Activated gamma-delta T cell (primary cell): ENCODE measurements at places on chromosomes 11 and 22.

- DNase-seq: no peak
Observed at GRCh38 chr11:78459738-78460137, 42.1 kb upstream of the GAB2 start.

- DNase-seq: no peak
Observed at GRCh38 chr11:58097437-58097836, 27.9 kb downstream of the OR9I1 start.

DNA sequence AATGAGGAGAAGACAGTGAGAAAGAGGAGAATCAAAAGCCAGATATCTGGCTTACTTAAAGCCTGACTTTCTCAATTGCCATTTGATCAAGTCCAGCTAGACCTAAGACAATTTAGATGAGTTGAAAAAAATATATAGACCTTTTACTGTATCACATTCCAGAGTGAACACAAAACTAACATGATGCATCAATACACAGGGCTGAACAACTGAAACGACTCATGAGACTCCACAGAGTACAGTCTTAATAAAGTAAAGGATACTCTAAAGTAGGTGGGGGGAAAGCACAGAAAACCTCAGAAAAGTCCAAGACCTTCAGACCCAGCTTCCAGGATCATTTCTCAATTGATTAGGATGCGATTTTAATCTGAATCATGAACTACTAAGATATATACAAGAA is 95.3 kb upstream of the OR9G4 start:
- no peak for DNase-seq

DNA sequence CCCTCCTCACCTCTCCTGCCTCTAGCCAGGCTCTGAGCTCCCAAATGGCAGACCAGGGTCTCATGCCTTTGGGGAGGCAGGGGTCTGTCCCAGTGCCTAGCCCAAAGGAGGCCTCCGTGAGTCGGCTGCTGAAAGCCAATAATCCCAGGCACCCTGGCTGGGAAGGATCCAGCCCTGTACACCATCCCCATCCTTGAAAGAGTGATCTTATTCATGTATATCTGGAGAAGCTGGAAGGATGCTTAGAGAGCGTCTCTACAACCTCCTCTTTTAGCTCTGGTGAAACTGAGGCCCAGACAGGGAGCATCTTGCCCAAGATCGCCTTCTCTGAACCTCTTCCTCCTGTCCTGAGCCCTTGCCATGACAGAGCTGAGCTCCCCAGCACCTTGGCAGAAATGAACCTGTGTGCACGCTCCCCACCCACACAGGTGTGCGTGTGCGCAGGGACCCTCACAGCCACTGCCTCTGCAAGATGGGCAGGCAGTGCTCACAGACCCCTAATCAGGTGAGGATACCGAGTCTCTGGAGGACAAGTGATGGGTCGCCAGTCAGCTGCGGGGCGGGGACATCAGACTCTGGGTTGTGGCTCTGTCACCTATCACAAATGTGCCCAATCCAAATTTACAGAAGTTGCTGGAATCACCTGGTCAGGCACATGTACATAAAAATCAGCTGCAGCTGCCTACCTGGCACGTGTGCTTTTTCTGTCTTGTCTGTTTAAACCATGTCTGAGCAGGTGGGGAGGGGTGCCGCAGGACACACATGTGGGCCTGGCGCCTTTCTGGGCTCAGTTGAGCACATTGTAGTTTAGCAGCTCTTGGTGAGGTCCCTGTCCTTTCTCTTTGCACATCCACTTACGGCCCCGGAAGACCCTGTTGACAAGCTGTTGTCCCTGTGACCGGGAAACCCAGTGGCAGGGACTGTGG is 49.3 kb upstream of the WNT7B start:
- DNase-seq: no peak

GRCh38 chr11:61369372-61370348 is 7.5 kb downstream of the TMEM138 start:
- DNase-seq: no peak

DNA sequence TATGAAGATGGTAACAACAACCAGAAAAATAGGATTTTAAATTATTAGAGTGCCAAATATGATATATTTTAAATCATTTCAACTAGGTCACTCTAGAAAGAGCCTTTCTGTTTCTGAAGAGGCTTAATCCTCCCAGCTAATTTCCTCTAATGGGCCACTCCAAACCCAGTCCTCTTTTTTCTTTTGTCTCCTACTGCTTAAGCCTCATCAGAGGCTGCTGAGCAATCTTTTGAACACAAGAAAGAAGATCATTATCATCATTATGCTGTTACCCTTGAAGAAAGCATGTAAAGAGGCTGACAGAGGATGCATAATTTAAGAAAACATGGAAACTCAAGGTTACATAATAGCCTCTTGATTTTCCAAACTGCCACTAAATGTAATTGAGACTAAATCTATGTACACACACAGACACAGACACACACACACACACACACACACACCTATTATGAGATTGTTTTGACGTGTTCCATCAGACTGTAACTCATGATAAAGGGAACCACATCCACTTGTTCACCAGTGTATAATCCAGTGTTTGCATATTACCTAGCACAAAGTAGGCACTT is 519.6 kb downstream of the METTL15 start:
- DNase-seq: no peak

DNA sequence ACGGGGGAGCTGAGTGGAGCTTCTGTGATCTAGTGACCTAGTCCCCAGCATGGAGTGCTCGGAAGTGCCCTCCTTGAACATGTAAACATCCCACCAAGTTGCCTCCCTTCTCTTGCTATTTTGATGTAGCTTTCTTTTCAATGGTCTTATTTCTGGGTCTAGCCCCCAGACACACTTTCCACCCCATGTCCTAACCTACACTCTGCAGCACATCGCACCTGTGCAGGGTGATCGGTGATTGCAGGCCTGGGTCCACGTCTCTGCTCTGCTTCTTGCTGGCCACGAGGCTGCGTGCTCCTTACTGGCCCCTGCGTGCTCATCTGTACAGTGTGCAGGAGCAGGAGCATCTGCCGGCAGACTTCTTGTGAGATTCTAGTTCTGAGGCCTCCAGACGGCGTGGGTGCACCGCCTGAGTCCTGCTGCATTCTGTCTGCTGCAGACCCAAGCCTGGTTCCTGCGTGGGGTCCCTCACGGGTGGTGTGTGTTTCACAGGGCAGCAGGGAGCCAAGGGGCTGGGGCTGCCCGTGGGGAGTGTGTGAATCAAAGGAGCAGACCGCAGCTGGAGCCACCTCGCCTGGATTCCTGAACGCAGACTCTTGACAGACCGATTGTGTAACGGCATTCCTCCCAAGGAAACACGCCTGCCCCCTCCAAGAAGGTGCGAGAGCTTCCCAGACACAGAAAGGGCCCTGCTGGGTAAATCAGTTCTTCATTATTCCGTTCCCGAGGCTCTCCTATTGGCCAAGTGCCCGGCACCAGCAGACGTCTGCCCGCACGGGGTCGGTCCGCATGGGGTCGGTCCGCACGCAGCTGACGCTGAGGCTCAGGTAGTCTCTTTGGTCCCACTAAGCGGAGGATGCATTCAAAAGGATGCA is 44.4 kb upstream of the MYEOV start:
- no peak for DNase-seq

DNA sequence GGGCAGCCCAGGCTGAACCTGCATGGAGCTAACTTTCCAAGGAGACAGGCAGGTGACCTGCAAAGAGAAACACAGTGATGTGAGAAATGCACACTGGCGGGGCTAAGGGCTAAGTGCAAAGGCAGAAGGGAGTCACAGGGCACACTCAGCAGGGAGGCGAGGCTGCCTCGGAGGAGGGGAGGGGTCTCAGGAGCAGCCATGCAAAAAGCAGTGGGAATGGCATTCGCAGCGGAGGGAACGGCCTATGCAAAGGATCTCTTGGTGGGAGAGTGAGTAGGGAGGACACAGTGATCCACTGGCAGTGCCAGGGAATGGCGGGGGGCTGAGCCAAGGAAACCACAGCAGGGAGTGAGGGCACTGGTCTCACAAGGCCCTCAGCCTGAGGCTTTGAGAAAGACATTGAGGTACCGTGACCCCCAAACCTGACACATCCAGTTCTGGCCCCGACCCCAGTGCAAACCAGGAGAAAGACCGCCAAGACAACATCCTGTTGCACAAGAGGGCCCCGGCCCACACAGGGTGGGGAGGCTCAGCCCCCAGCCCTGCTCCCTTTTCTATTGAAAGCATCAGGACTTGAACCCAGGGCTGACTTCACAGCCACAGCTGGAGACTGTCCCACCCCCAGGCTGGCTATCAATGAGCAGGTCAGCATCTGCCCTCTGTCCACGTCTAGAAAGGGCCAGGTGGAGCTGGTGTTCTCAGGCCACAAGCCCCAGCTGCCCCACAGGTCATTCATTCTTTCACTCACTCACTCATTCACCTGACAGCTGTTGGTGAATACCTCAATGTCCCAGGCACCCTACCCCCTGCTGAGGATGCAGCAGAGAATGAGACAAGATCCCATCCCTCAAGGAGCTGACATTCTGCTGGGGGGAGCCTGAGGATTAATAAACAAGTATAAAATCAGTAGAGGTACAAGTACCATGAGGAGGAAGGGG is 50.7 kb downstream of the IGLL1 start:
- DNase-seq: no peak

DNA sequence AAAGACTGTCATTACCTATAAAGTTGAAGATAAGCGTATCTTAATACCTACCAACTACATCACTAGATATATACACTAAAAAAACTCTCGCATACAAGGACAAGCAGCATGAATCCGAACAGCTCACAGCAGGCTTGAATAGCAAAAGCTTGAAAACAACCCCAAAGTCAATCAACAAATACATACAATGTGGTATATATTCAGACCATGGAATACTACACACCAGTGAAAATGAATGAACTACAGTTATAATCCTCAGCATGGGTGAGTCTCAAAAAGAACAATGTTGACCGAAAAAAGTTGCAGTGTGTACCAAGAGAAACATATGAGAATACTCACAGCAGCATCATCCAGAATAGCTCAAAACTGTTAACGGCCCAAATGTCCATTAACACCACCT is 25.2 kb downstream of the USP28 start:
- DNase-seq: no peak

DNA sequence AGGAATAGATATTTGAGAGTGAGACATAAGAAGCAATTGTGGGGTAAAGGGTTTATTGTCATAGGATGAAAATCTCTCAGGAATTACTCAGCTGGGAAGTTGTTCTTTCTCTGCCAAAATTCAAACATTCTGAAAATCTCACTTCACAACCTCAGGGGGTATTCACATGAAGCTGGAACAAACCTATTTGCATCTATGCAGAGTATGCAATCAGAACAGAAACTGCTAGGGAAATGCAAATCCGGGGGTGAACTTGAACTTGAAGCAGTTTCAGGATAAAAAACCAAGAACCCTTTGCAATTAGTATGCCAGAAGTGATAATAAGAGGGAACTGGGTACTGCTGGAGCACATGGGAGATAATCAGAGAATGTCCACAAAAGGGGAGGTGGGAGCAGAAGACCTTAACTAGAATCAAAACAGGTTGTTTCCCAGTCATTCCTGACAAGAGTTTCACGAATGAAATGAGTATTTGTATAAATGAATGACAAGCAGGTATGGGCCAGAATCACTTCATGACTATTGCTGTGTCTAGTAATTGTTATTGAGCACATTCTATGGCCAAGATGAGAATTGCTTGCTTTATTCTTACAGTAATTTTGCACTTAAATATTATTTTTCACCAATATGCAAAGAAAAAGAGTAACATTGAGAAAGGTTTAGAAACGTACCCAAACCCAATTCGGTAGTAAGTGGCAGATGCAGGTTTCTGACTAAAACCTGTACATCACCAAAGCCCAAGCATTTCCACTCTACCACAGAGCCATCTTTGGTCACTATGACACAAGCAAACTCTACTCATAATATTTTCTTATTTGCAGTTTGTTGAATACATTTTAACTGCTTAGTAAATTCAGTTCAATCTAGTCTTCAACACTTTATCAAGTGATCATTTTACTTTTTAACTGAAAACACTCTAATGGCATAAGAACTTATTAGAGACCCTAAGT is 61.8 kb upstream of the UBASH3B start:
- DNase-seq: no peak

GRCh38 chr11:73465871-73466270 is 89.7 kb downstream of the RELT start:
- DNase-seq: no peak

DNA sequence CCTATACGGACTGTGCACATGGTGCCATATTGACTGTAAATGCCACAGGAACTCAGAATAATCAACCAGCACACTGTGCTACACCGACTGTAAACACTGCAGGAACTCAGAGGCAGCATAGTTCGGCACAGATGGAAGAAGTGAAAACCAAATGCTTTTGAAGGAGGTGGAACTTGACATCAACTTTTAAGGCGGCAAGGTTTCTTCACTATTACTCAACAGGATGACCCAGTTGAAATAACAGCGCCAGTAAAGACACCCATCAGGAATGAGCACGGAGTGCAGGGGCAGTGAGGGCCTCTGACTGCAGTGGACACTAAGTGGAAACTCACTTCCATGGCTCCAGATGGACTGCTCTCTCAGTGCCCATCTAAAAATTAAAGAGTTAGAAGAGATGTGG is 15.7 kb downstream of the TESMIN start:
- no peak for DNase-seq

DNA sequence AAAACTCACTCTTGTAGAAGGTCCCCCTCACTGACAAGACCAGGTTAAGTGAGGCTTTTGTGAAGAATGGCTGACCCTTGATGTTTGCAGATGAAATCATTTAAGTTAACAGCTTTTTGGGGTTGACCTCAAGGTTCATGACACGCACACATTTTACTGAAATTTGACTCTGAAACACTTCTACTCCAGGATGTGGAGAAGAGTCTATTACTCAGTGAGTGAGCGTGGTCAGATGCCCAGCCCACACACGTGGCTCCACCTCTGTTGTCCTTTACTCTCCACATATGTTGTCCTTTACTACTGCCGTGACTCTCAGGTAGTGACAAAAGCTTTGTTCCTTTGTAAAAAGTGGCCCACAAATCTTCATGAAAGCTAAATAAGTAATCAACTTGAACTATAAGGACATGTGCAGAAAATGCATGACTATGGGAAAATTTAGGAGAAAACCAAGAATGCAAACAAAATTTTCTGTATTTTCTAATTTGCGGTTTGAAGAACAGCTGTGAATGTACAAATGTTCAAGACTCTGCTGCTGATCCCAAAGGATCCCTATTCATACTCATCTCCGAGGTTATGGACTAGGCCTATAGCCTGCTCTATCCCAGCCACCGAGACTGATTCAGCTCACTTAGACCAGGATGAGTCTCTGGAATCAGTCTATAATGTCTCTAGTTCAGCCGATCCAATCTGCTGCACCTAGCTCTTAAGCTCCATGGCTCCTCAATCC is 22.4 kb downstream of the XRRA1 start:
- no peak for DNase-seq

DNA sequence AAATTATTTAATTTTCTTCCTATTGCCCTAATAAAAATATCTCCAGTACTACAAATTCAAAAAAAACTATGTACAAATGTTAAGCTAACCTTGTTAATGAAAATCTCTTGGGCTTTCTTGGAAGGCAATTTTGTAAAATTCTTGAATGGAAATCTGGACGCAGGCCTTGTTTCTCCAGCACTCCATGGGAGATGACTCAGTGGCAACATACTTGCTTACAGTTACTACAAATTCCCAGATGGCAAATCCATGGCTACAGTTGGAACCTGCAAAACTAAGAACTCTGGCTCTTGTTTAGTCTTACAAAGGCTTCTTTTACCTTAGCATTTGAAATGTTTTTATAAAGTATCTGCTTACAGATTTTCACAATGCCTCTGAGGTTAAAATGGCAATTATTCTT is 725.2 kb downstream of the DLG2 start:
- DNase-seq: no peak
